Muscle of back (tissue), 13 donors: ENCODE measurements at places on chromosomes 2 and 18. TPM values are rescaled to one million over a fixed set of nuclear protein-coding genes. Genes with fewer than 3 reads are reported as not detected.

- DNase-seq = no peak
Observed at GRCh38 chr2:23828256-23828980, 98.5 kb downstream of the ATAD2B start.

The THOC1 gene
- 37.7 TPM for polyA plus RNA-seq

The IL1F10 gene
- not detected for polyA plus RNA-seq

DNA sequence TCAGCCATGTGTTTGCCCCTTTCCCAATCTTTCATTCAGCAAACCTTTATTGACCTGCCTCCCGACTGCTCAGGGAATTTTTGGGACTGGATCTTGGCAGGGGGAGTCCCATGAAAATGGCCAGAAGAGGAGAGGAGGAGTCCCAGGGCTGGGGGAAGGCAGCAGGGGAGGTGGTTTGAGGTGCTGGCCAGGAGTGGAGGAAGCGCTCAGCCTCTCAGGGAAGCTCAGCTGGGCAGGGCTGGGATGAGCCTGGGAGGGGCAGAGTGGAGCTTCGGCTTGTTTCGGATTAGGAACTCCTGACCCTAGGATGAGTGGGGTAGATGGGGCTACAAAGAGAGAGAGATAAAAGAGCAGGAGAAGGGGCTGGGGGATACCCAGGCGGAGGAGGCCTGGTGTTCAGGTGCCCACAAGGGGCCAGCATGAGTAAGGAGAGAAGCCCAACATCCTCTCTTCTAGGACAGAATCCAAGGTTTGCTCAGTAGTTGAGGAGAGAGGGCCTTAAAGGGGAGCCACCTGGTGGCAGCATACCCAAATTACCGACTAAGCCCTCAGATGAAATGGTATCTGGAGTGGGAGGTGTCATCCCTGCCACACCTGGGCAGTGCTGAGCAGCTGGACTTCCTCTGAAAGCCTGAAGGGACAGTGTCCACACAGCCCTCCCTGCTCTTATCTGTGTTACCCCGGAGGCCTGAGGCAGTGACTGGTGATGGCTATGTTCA, 91.1 kb downstream of the INHBB start:
- DNase-seq = no peak

The COL5A2 gene
- 465 TPM for polyA plus RNA-seq

- DNase-seq = no peak
Observed at GRCh38 chr18:9130806-9131205, 5.8 kb upstream of the ANKRD12 start.

DNA sequence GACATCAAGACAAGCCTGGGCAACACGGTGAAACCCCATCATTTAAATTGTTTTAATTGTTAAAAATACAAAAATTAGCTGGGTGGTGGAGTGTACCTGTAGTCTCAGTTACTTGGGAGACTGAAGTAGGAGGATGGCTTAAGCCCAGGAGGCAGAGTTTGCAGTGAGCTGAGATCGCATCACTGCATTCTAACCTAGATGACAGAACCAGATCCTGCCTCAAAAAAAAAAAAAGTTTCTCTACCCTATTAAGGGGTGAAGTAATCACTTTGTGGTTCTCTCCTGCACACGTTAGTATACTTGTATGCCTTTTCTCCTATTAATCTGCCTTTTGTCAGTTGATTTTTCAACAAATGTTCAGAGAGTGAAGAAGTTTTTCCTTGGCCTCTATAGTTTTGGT, 18.1 kb upstream of the PUM2 start:
- DNase-seq = no peak

- DNase-seq = no peak
Observed at GRCh38 chr2:205768815-205769494, 86.7 kb downstream of the NRP2 start.

DNA sequence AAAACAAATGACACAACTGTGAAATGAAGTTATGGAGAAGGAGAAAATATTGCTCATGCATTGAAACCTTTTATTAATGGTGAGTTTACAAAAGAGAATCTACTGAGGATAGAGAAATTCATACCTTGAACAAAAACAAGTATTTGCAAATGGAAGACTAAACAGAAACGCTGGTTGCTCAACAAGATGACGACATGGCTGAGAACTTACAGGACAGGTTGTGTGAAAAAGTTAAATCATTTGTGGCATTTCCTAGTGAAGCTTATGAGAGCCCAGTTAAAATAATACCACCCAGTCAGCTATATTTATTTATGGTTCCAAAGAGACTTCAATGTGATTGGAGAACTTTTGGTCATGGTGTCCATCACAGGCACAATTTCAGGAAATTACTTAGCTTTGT, 148.6 kb upstream of the PKDCC start:
- no peak for DNase-seq

The BUB1 gene
- polyA plus RNA-seq = 10.8 TPM

The PAX8 gene
- 0.50 TPM for polyA plus RNA-seq

The AOX1 gene
- polyA plus RNA-seq = 1.4 TPM

The HAAO gene
- 14.9 TPM for polyA plus RNA-seq

DNA sequence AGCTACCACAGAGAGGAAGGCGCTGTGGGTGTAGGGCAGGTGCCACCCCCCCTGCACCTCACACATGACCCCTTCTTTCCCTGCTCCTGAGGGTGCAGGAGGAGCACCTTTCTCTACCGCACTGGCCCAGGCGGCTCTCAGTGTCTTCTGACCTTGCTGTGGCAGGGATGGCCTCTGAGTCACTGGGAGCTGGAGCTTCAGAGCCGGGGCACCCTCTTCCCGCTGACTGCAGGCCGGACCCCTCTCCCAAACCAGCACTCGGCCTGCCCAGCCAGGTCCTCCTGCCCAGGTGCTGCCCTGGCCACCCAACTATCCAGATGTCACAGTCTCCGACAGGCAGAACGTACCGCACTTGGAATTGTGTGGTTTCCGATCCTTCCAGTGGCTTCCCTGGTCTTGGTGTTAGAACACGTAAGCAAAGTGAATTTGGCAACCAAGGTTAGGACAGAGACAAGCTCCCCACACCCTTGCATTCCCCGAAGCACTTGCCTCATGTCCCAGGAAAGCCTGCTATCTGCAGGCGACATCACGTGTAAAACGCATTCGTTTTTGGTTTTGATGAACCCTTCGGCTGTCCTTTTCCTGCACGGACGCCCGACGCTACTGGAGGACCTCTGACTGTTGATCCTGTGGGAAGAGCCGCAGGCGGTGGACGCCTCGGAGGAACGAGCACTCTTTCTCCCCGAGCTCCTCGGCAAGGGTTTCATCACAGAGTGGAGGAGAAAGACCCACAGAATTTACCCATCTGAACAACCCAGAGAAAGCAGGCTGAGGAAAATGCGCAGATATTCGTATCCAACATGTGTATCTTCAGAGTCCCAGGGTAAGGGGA, 24.7 kb upstream of the KCNG2 start:
- DNase-seq = no peak

The RAB27B gene
- polyA plus RNA-seq = 1.9 TPM

DNA sequence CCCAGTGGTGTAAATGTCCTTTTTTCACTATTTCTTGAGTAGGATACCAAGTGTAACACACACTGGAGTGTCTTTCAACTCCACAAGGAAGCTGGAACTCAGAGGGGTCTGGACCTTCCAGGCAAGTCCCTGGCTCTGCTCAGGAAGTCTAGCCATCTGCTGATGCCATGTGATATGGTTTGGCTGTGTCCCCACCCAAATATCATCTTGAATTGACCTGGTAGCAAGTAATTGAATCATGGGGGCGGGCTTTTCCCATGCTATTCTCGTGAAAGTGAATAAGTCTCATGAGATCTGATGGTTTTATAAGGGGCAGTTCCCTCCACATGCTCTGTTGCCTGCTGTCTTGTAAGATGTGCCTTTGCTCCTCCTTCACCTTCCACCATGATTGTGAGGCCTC, 99.4 kb upstream of the CDC42EP3 start:
- DNase-seq = no peak

DNA sequence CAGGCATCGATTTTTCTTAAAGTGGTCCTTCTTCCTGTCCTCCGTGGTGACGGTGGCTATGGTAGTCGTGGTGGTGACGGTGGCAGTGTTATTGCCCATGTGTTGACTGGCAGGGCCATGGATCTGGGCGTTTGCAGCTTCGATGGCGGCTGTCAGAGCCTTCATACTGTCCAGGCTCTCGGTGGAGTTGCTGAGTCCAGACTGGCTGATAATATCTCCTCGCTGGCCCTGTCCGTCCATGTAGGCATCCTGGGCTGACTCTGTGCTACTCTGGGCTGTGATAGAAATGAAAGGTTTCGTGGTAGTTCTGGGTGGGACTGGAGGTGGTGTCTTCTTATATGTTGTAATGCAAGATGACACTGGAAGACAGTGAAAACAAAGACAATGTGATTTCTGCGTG, 131.9 kb downstream of the TGIF1 start:
- DNase-seq = no peak

- DNase-seq = peak; percentile 87
Observed at GRCh38 chr2:188751816-188752215, 222.4 kb upstream of the COL3A1 start.

GRCh38 chr18:37412829-37413228, 152.8 kb downstream of the CELF4 start:
- no peak for DNase-seq

DNA sequence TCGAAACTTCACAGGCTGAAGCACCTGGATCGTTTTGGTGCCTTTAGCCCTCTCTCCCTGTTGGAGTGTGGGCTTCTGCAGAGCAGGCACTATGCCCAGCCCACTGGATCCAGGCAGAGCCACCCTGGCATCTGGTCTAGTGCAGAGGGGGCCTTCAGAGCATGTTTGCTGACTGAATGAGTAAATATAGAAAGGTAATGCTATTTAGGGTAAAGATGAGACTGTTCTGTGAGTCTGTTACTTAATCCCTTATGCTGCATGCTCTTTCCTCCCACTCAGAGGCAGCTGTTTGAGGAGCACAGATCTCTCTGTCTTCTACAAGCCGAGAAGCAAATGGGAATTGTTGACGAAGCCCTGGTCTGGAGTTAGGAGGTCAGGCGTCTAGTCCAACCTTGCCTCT, 130.2 kb downstream of the RGPD3 start:
- no peak for DNase-seq

DNA sequence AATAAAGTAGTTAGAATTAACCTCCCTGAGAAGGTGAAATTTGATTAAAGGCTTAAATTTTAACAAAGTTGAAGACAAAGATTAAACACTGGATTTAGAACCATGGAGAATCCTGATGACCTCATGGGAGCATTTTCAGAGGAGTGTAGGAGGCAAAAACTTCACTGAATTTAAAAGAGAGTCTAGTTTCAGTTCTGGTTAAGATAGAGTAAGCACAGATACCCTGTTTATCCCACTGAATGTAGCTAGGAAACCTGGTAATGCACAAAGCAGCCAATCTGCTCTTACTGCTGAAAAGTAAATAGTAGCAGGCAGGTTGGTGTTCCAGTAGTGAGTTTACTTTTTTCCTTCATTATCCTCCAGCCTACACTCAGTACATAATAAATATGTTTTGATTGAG, 654.9 kb upstream of the SYT4 start:
- DNase-seq = no peak

DNA sequence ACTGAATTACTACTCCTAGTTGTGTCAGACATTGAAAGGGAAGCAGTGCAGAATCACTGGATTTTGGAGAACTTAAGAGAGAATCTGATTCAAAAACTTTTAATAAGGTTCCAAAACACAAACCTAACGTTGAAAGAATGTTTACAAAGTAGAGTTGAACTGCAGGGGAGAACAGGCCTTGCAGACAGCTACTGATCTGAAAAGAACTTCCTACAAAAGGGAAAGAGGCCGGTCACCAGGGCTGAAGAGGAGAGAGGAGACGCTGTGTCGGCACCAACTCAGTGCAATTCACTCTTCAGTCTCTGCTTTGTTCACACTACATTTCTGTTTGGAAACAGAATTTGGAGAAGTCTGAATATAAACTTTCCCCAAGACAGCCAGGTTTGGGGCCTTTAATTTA, 124.0 kb downstream of the GAREM1 start:
- peak; percentile 38 for DNase-seq

The APCDD1 gene
- polyA plus RNA-seq = 18.4 TPM

GRCh38 chr2:101956465-101957438, 35.0 kb upstream of the IL1R2 start:
- DNase-seq = no peak

DNA sequence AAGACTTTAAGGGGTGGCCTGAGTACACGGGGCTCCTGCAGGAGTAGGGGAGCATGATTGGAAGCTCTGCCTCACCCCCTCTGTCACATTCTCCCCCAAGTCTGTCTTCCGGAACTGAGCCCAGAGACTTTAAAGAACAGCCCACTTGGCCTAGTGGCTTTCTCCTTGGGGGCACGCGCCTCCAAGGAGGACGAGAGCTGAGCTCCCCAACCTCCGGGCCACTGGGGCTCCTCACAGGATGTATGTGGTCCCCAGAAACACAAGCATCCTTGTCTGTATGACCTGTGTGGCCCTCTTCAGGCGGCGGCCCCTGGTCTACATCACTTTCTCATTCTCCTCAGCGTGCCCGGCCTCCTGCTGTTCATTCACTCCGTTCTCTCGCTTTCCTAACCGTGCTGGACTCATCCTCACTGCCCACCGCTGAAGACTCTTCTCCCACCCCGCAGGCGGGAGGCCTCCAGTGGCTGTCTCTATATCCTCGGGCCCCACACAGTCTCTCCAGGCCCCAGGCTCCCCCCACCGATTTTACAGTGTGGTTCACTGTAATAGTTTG, 23.7 kb downstream of the KCNF1 start:
- DNase-seq = no peak

- DNase-seq = no peak
Observed at GRCh38 chr2:158786897-158787296, 8.2 kb upstream of the DAPL1 start.

The KLHL29 gene
- polyA plus RNA-seq = 7.2 TPM
